Cortex of kidney (tissue), 1 donor: ENCODE measurements at places on chromosomes 1 and 21.

DNA sequence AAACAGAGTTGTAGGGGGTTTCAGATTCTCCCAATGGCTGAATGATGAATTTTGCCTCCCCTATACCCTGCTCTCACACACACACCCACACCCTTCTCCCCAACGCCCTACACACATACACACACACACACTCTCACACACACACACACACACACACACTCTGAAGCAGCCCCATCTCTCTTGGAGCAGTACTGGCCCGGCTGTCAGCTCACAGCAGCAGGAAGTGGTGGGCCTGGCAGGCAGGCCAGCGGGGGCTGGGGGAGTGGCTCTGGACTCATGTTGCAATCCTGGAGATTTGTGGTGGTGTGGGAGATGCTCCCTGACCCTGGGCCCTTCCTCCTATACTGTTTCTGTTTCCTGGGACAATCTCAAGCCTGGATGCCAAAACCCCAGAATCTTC lies 2.2 kb downstream of the IKBKE start:
- DNase-seq = no peak

DNA sequence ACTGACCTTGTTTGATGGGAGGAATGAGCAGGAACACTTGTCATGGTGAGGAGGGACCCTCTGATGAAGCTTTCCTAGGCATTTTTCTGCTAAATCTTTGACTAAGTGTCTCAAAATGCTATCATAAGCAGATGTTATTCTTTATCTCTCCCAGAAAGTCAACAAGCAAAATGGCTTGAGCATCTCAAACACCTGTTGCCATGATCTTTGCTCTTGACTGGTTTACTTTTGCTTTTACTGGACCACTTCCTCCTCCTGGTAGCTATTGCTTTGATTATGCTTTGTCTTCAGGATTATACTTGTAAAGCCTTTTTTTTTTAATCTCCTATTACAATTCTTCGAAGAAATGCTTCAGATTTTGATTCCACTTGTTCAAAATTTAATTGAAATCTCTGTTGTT lies 157.4 kb downstream of the GPR52 start:
- DNase-seq = no peak

DNA sequence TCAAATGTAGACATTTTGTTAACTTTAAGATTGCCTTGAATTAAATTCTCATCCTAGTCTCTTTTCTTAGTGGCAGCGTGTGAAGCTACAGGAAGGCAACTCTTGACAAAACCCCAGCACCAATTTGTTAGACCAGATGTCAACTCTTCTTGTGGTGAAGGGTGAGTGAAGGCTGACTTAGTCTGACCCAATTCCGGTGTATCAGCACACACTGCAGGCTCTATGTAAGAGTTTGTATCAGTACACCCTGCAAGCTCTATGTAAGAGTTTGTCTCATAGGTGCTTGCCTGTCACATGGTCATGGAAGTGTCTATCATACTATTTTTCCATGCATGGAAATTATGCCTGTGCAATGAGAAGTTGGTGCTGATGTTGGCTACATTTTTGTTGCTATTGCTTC lies 16.8 kb downstream of the CR2 start:
- DNase-seq = no peak

DNA sequence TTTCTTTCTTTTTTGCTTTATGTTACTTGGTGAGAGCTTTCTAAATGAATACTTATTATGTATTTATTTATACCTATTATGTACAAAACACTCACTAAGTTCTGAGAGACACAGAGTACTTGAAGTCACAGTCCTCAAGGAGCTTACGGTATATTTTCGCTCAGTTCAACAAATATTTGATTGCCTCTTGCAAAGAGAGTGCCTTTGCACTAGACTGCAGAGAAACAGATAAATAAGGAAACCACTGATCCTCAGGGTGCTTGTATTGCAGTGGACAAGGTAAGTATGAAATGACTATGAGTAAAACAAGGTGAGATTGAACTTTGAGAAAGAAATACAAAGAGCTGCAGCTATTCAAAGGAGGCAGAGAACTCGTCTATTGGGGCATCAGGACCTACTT lies 123.3 kb downstream of the C1orf21 start:
- no peak for DNase-seq

GRCh38 chr1:38600286-38600685 lies 259.3 kb downstream of the RRAGC start:
- no peak for DNase-seq

DNA sequence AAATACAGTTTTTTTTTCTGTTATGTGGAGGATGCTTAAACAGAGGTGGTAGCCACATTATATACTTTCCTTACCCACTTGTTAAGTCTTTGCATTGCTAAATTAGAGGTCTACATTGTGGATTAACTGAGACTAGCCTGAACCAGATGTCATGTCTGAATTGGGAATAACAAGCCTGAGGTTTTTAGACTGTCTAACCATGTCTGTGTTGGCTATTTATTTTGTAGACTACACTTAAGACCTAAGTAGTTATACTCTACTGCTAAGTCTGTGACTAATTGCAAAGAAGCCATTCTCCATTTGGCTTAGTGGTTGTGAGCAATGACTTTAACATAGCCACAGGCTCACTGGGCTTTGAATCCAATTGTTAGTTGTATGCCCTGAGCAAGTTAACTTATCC lies 45.4 kb downstream of the CDC14A start:
- no peak for DNase-seq
